Fibroblast of skin of right quadriceps (primary cell): ENCODE measurements at places on chromosomes 16 and 17.

DNA sequence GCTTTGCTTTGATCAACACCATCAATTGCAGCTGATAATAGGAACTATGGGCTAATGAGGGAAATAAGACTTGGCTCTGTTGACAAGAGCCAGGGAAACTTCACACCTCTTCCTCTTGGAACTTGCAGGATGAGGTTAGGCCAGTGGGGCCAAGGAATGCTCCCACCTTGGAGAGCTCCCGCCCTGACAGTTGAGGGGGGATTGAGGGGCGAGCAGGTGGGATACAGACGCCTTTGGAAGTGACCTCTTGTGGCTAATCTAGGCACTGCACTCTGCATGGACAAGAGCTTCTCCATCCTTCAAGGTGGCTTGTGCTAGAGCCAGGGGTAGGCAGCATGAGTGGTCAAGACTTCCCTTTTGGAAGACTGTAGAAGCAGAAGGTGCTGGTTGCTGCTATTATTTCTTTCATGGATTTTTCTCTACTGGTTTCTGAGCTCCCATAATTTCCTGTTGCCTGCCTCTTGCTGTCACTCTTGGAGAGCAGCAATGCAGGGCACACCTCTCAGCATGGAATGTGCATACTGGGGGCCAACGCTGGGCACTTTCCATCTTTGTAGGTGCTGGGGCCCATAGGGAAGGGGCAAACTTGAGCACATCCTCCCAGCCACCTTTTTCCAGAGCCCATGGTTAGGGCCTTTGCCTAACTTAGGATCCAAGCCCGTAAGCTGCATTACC, 2.3 kb upstream of the PHF12 start:
- peak; percentile 32 for DNase-seq

DNA sequence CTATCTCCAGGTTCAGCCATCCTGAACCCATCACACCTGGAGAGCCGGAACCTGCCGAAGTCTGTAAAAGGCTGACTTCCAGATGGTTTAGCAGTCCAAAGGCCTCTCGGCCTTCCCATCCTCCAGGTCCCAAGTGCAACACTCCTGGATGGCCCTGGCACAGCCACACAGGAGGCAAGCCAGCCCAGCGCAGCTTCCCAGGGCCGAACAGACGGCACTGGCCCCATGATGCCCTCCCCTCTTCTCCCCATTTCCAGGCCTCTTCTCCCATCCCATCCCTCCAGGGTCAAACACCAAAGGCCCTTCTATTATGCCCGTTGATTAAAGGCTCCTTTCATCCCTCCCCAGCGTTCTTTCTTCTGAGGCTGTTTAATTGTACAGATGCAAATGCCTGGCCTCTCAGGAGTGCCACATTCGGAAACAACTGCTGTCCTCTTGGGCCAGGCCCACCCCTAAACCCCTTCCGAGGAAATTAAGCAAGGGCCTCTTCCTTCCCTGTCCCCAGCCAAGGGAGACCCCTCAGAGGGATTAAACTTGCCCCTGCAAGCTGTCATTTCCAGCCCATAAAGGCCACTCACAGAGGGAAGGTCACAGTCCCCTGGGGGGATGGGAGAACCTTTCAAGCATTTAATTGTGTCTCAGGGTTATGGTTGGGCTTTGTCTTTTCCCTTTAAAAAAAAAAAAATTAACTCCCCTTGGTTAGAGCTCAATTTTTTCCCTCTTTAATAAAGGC, 30.8 kb downstream of the AXIN2 start:
- no peak for DNase-seq

- DNase-seq = no peak
These were observed 27.7 kb upstream of the CCDC182 start for GRCh38 chr17:57772774-57773173.

DNA sequence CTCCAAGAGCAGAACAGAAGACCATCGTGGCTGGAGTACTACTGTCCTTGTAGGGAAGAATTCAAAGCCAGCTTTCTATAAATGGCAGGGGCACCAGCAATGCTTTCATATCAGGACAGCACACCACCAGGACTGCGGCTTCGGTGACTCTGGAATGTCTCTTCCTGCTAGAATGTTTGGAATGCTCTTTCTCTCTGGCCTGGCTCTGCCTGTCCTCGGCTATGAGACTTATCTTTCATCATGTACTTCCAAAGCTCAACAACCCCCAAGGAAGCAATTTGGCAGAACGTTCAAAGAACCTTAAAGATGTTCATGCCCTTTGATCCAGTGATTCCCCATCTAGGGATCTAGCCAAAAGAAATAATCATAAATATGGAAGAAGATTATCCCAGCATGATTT, 52.7 kb upstream of the NOG start:
- DNase-seq = peak; percentile 53

GRCh38 chr17:41663451-41664171, 25.1 kb upstream of the EIF1 start:
- DNase-seq = no peak
